ENCODE measurements at places on chromosomes 6 and 20. TPM values are rescaled to one million over a fixed set of nuclear protein-coding genes. Genes with fewer than 3 reads are reported as not detected.

Gene C6orf58
- not detected for total RNA-seq

Gene GJA10
- total RNA-seq = not detected

Gene GSTA1
- total RNA-seq = 0.28 TPM

Gene MEP1A
- total RNA-seq = not detected

Gene TSBP1
- not detected for total RNA-seq

Gene MOG
- total RNA-seq = not detected
